ENCODE measurements at places on chromosomes 5 and 9.

- no peak for DNase-seq
Observed at GRCh38 chr5:149732324-149733128, 2.4 kb downstream of the PPARGC1B start.

DNA sequence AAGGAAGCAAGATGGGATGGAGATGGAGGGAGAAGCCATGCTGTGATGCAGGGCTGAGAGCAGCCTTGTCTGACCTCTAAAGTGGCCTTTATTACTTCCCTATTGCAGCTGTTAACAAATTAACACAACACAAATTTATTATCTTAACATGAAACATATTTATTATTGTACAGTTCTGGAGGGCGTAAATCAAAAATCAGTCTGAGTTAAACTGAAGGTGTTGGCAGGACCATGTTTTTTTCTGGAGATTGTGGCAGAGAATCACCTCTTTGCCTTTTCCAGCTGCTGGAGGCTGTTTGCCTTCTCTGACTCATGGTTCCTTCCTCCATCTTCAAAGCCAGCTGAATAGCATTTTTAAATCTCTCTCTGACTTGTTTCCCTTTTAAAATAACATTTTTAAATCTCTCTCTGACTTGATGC lies 7.2 kb upstream of the MCC start:
- no peak for DNase-seq

DNA sequence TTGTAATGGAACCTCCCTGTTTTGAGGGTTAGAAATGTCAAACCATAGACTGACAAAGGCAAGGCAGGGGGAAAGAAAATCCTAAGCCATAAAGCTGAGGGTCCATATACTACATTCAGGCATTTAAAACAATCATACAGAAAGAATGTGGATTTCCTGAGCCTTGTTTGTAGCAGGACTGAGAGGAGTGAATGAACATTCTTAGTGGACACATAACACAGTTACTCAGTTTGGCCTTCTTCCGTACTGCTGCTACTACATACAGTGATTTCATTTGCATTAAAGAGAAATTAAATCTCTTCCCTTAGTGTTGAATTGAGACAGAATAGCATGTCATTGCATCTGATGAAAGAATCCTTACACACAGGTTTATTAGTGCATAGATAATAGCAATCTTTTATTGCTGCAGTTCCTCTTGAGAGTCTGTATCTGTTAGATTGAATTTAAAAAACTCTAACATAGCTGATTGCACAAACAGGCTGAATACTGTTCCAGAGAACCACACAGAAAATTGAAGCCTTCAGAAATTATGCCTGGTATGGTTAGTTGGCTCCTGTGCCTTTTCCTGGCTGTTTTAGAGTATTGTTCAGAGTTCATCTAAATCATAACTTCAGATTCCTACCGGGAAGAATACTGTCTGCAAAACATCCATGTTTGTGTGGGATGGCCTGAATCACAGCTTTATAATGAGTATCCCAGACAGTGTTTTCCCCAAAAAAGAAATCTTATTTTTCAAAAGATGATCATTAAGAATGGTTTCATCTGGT lies 2.0 kb upstream of the MTX3 start:
- no peak for DNase-seq

GRCh38 chr5:135236908-135237747 lies 161.9 kb downstream of the MACROH2A1 start:
- DNase-seq, result no peak

GRCh38 chr5:139651853-139652787 lies 4.0 kb downstream of the CXXC5 start:
- DNase-seq, result peak; percentile 81

- DNase-seq, result peak; percentile 23
Observed at GRCh38 chr5:92544036-92544435, 1037.0 kb downstream of the NR2F1-AS1 start.

- DNase-seq, result peak; percentile 50
Observed at GRCh38 chr9:98318834-98319478, 63.5 kb upstream of the TBC1D2 start.

- no peak for DNase-seq
Observed at GRCh38 chr9:70477907-70478480, 63.5 kb upstream of the KLF9 start.

DNA sequence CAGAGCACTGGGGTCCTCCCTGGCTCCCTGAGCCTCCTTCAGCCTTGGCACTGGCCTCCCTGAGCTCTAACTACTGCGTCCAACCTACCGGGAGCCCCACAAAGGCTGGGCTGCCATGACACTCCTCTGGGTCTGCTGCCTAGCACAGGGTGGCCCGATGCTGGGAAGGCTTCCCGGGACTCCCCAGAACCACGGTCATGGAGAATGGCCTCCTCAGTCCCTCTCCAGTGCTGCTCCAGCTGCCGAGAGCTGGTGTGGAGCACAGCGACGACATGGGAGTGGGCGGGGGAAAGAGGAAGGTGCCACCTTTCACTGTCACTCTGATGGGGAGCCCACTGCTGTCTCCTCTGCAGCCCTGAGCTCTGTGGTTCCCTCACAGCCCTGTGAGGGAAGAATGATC lies 61.5 kb upstream of the RNF130 start:
- no peak for DNase-seq

GRCh38 chr5:135240781-135241360 lies 158.2 kb downstream of the MACROH2A1 start:
- DNase-seq, result no peak
